ENCODE measurements at places on chromosomes 12 and 14.

GRCh38 chr12:130281153-130281799, 56.4 kb upstream of the PIWIL1 start:
- peak; percentile 16 for DNase-seq

- DNase-seq, result no peak
Measured at GRCh38 chr14:52240623-52241022, 26.9 kb upstream of the PTGDR start.

DNA sequence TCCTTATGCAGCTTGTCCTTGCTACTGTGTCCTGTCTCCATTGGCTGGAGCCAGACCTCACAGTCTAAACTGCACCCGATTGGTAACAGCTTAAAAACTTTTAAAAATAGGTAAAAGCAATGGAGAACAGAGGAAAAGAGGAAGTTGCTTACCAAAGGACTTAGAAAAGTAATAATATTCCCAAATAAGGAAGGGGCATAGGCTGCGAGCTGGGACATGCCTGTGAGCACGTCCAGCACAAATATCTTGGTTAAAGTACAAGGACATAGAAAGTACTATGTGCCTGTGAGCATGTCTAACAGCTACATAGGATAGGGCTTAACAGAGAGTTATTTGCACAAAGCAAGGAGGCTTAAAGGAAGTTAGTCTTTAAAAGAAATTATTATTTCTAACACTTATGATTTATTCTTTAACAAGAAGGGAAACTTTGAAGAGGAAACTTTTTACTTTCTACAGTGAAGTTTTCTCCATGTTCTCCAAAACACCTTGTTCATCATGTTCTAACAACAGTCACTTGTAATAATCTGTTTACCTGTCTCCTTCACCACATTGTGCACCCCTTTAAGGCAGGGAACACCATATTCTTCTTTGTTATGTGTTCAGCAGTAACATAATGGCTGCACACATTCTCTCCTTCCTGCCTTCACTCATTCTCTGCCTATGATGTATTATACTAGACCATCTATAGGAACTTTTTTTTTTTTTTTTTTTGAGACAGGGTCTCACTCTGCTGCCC, 9.8 kb upstream of the UBE2N start:
- DNase-seq, result no peak

DNA sequence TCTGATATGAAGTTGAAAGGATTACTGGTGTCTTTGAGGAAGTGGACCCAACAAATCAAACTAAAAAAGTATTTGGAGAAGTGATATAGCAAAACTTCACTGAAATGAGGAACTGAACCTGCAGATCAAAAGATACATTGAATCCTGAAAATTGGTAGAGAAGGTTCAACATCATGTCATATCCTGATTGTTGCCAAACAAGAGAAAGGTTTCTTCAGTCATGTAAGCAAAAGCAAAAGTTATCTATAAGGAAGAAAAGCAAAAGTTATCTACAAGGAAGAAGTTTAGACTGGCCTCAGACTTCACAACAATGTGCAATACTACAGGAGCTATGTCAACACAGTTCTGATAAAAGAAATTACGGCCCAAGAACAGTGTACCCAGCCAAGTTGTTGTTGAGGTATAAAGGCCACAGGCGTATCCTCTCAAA, 142.7 kb downstream of the RAD51B start:
- no peak for DNase-seq

- no peak for DNase-seq
Measured at GRCh38 chr12:14278294-14278953, 87.1 kb upstream of the ATF7IP start.

DNA sequence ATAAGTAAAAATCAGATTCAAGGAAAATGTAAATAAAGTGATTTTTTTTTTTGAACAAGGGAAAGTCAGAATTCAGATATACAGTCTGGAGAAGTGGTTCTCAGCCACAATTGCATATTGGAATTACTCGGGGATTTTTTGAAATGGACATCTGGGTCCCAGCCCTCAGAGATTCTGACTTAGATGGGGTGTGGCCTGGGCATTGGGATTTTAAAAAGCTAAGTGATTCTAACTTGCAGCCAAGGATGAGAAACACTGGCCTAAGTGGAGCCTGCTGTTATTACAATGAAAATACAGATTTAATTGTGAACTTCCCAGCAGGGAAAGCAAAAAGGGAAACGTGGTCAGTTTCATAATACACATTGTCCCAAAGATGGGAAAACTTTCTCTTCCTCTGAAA, 273.8 kb downstream of the TTC8 start:
- no peak for DNase-seq

GRCh38 chr12:1876086-1876485, 42.4 kb downstream of the CACNA2D4 start:
- no peak for DNase-seq

- no peak for DNase-seq
Measured at GRCh38 chr14:85934123-85934885, 404.4 kb downstream of the FLRT2 start.

- no peak for DNase-seq
Measured at GRCh38 chr12:118061873-118062843, 1.2 kb upstream of the WSB2 start.

DNA sequence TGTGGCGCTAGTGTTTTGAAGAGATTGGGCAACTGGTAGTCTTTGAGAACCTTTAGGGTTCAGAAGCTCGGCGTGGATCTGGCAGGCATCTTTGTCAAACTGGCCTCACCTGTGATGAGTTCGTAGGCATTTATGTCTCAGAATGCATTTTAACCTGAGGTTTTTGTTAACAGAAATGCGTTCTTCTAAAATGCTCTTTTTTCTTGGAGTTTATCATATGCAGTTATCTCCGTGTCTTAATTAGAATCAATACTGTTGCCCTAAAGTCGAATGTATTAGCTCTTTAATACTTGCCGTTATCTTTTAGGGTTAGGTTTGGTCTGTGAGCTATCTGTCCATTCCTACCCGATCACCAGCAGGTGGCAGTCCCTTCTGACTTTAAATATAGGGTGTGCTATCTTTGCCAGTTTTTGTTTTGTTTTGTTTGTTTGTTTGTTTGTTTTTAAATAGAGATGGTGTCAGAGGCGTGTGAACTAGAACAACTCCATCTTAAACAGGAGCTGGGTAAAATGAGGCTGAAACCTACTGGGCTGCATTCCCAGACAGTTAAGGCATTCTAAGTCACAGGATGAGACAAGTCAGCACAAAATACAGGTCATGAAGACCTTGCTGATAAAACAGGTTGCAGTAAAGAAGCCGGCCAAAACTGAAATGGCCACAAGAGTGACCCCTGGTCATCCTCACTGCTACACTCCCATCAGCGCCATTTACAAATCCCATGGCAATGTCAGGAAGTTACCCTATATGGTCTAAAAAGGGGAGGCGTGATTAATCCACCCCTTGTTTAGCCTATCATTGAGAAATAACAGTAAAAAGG, 1.4 kb downstream of the ATF1 start:
- DNase-seq, result no peak

DNA sequence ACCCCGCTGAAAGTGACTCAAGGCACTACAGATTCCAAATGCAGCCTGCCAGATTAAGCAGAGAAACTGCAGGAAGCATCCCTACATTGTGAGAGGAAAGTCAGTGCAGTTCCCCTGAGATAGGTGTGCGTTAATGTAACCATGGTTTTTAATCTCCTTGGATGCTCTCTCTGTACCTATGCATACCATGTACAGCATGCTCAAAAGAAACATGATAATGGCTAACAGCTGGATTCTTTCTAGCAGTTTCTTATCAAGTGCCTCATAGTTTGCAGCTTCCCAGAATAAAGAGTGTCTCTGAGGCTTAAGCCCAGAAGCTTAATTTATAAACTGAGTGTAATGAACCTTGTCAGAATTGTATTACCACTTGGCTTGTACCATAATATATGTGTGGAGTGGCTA, 17.1 kb upstream of the MDM1 start:
- peak; percentile 80 for DNase-seq

- DNase-seq, result no peak
Measured at GRCh38 chr14:92653162-92653651, 95.2 kb downstream of the LGMN start.

GRCh38 chr14:89675590-89675989, 258.6 kb upstream of the FOXN3 start:
- no peak for DNase-seq

- DNase-seq, result no peak
Measured at GRCh38 chr12:130053651-130054069, 108.6 kb upstream of the FZD10 start.

- no peak for DNase-seq
Measured at GRCh38 chr12:64946132-64946829, 121.8 kb downstream of the TBC1D30 start.

DNA sequence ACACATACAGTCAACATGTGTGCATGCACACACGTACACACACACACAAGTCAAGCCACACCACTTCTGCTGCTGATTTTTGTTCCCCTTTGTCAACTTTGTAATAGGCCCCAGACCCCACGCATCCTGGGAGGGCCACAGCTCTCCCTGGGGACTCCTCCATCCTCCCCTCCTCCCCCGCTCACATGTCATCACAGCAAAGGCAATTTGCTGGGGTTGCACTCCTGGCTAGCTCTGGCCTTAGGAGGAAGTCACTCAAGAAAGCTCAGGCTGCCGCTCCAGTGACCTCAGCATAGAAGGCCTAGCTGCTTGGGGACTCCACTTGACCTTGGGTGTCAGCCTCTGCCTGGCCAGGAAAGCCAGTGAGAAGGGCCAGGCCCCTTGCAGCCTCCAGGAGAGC, 27.2 kb downstream of the NGB start:
- no peak for DNase-seq

- no peak for DNase-seq
Measured at GRCh38 chr12:25194214-25194613, 746 bp downstream of the DNAI7 start.

DNA sequence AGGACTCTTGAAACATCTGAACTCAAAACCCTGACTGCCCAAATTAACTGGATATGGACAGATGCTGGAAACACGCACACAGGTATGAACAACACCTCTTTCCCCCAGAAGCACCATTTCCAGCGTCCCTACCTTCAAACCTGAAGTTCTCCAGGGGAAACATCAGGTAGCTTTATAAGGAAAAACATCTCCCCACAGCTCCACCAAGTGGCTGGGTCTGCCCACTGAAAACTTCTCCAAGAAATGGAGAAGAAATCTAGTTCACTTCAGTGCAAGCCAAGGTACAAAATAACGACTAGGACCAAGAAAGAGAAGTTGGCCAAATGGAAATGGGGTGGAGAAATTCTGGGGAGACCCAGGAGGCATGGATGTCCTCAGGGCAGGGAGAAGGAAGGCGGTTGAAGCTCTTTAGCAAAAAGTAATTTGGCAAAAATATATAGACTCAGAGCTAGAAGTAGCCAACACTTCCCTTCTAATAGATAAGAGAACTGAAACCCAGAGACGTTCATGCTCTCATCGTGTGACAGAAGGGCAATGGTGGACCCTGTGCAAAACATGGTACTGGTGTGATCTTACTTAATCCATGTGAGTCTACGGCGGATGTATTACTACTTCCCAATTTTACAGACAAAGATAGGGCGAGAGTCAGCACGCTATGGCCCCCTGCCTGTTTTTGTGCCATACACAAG, 10.5 kb upstream of the NUAK1 start:
- DNase-seq, result no peak

DNA sequence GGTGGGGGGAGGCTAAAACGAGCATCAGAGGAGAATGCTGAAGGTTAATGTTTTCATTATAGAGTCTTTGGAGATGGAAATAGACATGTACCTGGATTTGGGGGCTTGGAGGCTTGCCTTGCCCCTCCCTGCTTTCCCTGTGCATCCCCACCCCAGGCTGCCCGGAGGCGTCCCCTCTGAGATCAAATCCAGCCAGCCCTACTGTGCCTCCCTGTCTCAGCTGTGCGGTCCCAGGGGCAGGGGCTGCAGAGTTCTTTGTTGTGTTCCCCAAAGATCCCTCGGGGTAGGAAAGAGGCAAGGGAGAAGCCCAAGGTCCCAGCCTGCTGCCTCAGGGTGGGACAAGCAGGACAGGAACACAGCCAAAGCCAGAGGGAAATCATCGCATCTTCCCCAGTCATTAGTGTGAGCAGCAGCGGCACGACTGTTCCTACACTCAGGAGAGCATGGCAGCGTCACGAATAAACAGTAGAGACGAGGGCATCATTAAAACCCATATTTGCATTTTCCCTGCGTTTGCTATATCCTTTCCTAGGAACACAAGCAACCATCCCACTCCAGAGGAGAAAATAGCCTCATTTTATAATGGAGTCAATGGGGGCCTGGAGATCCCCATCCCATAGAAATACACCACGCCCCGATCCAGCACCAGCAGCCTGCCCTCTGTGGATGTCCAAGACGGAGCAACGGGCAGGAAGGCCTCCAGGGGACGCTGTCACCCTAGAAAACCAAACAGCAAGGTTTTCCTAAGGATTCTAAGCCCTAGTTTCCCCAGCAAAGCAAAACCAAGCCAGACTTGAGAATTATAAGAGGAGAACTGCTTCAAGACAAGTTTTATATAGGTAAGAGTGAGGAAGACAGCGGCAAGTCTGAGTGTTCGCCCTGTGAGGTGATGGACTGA, 32.4 kb downstream of the ANO2 start:
- no peak for DNase-seq

- DNase-seq, result no peak
Measured at GRCh38 chr14:73049428-73049827, 8.9 kb upstream of the RBM25 start.

DNA sequence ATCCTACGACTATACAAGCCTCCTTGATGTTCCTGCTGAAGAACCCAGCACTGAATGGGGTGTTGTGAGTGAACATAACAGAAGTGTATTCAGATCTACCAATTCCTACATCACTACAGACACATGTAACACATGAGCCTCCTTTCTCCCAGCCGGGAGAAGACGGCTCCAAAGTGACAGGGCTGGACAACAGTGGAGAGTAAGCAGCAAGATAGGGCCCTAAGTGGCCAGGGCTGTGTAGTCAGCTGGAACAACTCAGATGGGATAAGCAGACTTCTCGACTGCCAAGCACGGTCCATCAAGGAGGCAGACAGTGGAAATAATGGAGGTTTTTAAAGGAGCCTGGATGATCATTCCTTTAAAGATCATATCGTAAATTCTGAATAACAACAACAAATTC, 73.5 kb downstream of the TTC7B start:
- DNase-seq, result no peak

DNA sequence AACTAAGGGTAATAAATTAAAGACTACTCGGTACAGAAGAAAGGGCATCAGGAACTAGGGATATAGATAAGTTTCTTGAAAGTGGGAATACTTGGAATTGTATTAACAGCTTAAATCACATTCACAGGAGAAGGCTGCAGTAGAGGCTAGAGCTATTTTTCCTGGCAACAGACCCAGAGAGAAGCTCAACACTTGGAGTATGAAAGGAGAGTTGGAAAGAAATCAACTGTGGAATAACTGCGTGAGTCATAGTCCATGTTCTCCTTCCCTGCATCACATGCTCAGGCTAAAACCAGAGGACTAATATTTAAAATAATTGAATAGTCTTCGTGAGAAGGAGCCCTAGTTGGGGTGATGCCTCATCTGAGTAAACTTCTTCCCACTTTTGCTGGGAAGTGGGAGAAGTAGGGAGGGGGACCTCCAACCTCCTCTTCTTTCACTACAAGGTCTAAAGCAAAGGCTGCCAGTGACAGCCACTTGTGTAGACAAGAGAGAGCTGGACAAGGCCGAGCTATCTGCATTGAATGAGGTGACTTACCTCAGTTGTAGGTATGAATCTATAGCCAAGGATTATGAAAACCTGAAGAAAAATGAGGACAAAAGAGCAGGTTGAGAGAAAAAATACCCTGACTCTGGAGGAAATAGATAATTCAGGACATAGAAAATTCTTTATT, 32.7 kb downstream of the DYRK2 start:
- DNase-seq, result no peak

GRCh38 chr12:111569363-111570083, 29.6 kb downstream of the ATXN2 start:
- DNase-seq, result no peak
